ENCODE measurements at places on chromosomes 11 and 22.
A peak's percentile ranks its signal among the peaks of the same experiment; 100 is the strongest.

DNA sequence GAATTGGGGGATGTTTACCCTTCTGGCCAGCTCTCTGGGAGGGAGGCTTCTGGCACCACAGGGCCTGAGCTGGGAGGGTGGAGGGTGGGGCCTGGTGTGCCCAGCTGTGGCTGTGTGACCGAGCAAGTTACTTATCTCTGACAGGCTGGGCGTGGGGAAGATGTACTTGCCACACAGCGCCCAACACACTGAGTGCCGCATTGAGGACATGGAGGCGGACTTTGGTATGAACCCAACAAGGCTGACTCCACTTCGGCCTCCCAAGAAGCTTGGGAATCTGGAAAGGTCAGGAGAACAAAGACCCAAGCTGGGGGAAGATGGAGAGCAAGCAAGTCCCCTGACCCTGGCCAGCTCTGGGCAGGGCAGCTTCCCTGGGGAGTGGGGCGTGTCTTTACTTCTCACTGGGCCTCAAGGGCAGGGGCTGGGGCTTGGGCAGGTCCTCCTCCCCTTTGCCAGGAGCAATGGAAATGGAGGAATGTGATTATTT lies 2.4 kb upstream of the MGAT3 start:
- no peak for DNase-seq

DNA sequence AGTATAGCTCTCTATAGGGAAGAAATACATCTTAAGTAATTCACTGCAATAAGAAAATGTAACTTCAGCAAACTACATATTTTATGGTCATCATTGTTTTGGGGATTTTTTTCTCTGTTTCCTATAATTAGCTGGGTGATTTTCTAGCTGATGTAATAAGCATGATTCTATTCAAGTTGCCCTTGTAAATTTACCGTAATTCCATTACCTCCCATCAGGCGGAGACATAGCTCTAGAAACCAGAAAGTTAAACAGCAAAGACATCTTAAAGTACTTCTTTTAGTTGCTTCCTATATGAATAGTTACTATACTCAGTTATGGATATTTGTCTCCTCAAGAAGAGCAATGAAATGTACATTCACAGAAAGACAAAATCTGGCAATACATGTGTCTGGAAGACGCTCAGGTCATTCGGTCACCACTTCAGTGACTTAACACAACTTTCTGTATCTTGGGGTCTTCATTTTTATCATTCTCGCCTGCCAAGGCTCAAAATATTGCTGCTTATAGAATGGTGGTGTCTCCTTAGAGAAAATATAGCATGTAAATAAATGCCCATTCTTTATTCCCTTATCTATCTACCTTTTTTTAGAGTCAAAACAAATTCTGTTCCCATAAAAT lies 239.9 kb upstream of the ZC3H12C start:
- DNase-seq: peak; percentile 14

GRCh38 chr11:62702246-62702645 lies 5.0 kb downstream of the BSCL2 start:
- no peak for DNase-seq

DNA sequence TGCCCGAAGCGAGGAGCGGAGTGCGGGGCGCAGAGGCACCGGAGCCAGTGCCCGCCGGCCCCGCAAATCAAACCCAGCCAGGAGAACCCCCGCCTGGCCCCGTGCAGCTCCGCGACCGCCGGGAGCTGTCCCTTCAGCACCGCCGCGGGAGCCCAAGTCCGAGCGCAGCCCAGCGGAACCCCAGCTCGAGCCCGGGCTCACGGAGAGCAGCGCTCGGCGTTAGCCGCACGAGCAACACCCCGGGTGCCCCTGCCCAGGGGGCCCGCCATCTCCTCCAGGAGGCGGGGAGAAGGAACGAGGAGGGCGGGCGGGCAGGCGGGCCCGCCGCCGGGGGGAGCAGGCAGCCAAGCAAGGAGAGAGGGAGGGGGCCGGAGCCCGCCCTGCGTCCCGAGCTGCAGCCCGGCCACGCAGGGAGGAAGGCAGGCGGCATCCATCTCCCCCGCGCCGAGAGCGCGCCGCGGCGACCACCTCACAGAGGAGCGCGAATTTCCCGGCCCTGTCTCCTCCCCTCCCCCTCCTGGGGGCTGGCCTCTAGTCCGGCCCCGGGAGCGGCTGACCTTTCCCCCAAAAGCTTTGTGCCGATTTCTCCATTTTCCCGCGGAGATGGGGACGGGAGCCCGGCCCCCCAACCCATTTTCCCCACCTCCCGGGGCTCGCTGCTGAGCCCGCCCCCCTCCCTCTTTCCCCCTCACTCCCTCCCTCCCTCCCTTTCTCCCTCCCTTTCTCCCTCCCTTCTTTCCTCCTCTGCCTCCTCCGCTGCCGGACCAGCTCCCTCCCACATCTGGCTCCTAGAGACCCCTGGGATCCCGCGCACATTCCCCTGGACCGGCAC lies 621 bp downstream of the KCNC1 start:
- no peak for DNase-seq

- no peak for DNase-seq
These were observed 11.4 kb upstream of the A4GALT start for GRCh38 chr22:42732081-42732480.

- no peak for DNase-seq
These were observed 12.9 kb upstream of the CRY2 start for GRCh38 chr11:45834298-45834756.

DNA sequence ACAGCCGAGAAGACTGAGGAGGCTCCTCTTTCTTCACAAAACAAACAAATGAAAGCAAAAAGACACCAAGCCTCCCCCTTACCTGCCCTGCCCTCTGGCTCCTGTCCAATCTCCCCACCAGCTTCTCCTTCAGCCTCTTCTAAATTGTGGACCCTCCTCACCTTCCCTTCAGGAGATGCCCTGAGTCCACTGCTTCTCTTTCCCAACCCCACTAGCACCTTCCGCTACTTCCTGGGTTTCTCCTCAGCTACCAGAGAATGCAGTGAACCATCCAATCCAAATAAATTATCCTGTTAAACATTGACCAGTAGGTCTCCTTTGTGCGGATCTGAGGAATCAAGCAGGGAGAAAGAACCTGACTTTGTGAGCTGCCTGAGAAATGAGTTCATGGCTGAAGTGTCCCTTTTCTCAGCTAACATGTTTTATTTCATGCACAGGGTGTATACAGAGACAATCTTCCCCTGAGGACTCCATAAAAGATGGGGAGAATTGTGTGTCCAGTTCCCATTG lies 63.2 kb upstream of the VPREB1 start:
- no peak for DNase-seq

- DNase-seq: no peak
These were observed 13.7 kb downstream of the BIRC2 start for GRCh38 chr11:102360681-102361080.

DNA sequence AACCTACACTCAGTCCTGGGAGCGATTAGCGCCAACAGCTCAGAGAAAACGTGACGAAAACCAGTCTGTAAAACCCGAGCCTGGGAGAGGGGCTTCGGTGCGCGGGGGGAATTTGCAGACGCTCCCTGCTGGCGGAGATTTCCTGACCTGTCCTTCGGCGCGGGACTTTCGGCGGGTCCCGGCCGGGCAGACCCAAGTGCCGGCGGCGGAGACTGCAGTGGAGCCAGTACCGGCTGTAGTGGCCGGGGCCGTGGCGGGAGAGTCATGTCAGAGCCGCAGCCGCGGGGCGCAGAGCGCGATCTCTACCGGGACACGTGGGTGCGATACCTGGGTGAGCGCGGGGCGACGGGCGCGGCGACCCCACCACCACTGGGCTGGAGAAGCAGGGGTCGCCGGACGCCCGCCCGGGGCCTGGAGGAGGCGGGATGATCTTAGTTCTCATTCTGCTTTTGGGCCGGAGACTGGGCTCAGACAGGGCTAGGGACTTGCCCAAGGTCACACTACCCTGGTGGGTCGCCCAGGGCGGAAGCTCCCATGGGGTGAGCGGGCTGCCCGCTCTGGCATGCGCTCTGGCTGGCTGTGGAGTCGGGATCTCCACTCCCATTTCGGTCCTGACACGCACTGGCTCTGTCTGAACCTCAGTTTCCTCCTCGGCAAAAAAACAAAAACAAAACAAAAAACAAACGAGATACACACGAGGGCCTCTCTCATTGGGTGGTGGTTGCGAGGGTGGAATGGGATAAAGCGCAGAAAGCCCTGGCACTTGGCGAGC lies at the start of gene MTFP1:
TSS of gene MTFP1 (plus strand) at position 153 of the 772 bp plus-strand sequence. CDS start at position 265, 112 bp downstream.
- peak; percentile 43 for DNase-seq

DNA sequence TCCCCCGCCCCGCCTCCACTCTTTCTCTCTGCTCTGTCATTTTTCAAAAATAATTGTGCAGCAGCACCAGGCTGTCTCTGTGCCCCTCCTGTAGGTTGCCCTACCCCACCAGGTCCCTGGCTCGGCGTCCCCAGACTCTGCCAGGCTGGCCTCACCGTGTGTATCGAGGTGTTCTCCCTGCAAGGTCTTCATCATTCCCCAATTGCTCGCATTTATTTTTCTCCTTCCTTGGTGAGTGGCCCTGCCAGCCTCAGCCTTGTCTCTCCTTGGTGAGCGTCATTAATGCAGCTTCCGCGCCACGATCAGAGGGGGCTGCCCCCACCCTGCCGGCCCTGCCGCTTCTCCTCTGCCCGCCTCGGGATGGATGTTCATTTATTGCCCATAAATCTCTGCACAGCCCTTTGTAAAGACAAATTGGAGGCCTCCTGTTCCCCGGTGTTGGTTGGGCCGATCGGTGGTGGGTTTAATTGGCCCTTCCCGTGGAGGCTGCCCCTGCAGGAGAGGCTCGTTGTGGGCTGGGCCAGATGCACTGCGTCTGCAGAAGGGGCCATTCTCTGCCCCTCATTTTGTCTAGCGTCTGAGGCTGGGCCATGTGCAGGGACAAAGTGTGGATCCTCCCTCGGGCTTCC lies 33.2 kb downstream of the RTN4R start:
- no peak for DNase-seq

GRCh38 chr11:4072668-4073285 lies 21.8 kb upstream of the RRM1 start:
- peak; percentile 25 for DNase-seq

DNA sequence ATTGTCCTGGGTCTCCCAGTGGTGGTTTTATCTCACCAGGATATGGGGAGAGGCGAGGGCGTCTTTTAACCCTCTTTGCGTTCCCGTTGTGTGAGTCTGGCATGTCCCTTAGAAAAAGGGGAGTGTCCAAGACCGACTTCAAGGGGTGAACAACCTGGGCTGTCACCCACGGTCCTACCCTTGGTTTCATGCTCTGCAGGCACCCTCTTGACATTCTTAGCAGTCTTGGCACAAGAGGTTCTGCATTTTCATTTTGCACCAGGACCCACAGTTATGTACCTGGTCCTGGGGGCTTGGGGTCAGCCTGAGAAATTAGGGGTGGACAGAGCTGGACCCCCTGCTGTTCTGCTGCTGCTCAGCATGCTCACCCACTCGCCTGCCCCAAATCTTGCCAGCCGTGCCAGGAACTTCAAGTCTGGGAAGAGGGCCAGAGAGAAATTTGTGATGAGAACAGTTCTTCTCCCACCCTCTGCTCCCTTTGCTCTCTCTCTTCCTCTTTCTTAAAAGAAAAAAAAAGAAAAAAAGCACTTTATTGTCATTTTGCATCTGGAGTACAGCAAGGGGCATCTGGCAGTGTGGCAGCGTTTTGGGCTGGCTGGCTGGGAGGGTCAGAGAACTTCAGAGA lies 471.2 kb downstream of the MIAT start:
- no peak for DNase-seq

- DNase-seq: no peak
These were observed 4.2 kb downstream of the MRGPRF start for GRCh38 chr11:69008737-69009440.

- no peak for DNase-seq
These were observed 58.2 kb upstream of the GNAZ start for GRCh38 chr22:23012081-23012622.

DNA sequence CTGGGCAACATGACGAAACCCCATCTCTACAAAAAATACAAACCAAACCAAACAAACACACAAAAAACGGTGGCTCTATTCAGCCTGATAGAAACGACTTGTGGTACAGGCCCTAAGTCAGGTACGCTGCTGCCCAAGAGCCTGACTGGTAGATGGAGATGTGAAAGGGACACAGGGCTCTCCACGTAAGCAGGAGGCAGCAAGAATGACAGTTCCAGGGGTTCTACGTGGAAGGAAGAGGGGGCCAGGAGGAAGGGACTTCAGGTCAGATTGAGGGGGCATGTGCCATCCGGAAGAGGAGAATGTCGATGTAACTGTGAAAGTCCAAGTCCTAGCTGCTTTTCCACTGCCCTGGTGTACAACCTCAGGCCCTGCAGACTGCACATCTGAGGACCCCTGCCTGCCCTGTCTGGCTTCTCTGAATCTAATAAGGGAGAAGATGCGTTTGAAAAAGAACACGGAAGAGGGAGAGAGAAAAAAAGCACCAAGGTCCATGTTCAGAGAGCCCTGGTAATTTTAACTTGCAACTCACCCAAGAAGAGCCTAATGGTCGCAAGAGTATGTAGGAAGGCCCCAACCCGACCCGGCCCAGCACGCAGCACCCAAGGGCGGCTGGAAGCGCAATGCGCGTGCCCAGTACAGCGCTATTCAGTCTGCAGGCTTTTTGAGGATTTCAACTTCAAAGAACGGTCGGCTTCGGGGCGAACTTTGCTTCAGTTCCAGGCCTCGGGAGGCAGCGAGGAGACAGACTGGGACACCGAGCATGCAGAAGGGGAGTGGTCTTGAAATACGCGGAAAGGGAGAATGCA lies 909 bp upstream of the ZNRD2 start:
- DNase-seq: no peak

- no peak for DNase-seq
These were observed 29.0 kb downstream of the PDE3B start for GRCh38 chr11:14672635-14673034.

All from NCI-H524 treated with DMSO at 0.1 percent for 48 hours (cell line).